ENCODE measurements at places on chromosomes 4 and X.
A peak's percentile ranks its signal among the peaks of the same experiment; 100 is the strongest.

GRCh38 chr4:38920677-38921076, 53.1 kb downstream of the FAM114A1 start:
- DNase-seq, result no peak

DNA sequence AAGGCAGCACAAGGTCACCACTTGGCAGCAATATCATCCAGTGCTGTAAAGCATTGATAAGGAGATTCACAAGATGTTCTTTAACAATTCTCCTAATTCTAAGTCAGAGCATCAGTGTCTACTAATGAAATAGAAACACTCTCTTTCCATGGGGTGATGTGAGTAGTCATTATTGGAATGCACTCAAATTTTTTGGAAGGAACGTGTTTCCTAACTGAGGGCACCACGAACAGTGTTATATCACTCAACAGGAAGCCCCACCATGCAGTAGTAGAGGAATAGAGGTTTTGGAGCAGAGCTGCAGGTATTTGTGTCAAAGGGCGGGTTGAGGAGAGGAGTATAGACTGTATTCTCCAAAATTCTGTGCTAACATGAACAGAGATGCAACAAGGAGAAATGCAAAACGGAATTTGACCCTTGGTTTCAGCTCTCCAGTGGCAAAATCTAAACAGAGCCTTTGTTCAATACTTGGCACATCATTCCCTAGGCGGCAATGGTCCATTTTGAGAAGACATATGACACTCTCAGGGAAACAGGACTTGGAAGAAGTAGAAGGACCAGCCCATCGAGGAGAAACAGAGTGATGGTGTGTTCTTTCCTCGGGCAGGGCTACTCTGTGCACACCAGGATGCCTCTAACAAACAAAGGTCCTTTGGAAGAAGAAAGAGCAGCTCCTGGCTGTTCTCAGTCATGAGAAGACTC, 98.9 kb downstream of the CPEB2 start:
- peak; percentile 14 for DNase-seq

GRCh38 chr4:27082776-27083175, 222.1 kb downstream of the STIM2 start:
- no peak for DNase-seq

DNA sequence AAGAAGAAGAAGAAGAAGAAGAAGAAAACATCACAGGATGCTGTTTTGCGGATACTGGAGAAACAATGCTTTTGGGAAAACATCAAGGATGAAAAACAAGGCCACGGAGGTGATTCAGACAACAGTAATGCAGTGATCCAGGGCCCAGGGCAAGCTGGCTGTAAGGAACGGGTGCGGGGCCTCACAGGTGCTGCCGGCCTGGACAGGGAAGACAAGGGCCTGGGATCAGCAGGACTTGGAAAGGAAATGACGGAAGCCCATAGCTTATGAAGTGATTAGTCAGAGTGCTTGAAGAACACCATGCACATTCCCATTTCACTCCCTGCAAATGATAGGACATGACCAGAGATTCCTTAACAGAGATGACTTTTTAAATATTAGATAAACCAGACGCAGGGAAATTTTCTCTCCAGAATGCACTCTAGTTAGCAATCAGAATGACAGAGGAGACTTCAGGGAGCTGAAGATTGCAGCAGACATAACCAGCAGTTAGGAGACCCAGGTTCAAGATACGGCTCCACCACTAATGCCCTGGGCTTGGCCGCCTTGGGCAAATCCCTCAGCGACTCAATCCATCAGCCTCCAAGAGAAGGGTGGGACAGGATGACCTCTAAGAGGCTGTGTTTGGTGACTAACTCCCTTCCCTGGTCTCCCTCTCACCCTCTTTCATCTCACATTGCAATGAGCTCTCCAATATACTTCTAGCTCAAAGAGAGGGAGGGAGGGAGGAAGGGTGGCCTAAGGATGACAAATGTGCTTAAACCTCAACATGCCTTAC, 54.1 kb downstream of the APBB2 start:
- DNase-seq, result peak; percentile 52

GRCh38 chr4:114879916-114880669, 233.3 kb downstream of the NDST4 start:
- no peak for DNase-seq

DNA sequence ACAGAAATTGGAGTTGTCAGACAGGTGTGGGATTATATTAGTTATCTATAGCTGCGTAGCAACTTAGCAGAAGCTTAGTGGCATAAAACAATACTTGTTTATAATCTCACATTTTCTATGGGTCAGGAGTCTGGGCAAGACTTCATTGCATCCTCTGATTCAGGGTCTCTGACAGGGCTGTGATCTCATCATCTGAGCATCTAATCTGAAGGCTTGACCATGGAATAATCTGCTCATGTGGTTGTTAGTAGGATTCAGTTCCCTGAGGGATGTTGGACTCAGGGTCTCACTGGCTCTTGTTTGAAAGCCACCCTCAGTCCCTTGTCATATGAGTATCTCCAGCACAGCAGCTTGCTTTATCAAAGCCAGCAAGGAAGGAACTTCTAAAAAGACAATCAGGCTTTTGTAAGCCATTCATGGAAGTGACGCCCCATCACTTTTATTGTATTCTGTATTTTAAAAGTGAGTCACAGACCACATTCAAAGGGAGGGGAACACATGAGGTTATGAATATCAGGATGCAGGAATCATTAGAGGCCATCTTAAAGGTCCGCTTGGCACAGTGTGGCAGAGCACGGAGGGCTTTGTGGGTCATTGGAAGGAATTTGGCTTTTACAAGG, 37.2 kb upstream of the FAM9B start:
- DNase-seq, result no peak

DNA sequence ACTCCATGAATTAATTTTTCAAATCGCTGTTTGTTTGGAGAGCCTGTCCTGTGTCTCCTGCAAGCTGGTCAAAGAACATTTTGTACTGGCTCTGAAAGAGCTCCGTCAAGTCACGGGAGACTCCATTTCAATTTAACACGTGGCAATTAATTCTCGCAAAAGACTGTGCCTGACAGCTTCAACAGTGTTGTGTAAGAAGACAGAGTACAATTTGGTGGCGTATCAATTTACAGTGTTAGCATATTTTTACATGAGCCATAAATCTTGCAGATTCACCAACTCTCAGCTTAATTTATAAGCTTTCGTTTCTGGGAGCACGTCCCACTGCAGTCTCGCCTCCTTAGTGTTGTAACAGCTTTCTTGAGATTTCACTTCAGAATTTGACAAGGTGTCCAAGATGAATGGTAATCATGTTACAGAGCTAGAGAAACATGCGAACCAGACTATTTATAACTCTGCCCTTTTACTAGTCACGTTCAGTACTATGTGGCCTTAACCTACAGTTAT, 70.8 kb downstream of the RWDD4 start:
- peak; percentile 64 for DNase-seq

DNA sequence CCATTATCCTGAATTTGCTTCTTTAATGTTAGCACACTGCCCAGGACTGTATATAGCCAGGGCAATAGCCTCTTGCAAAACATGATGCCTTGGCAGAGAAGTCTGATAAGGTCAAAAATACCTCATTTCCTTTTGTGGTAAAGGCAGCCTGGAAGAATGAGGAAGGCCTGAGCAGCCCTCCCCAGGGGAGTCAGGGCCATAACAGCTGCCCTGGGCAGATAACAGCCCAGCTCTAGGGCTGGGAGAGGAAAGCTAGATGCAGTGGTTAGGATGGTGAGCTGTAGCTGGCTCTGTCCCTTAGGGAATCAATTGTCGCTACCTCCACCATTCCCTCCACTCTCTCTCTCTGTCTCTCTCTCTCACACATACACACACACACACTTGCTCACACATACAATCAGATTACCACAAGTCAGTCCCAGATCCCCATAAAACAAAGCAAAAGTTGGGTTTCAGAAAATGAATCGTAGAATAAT, 29.2 kb downstream of the EFHC2 start:
- DNase-seq, result peak; percentile 2

- DNase-seq, result no peak
These were observed 13.5 kb upstream of the PPM1K start for GRCh38 chr4:88297725-88298454.

DNA sequence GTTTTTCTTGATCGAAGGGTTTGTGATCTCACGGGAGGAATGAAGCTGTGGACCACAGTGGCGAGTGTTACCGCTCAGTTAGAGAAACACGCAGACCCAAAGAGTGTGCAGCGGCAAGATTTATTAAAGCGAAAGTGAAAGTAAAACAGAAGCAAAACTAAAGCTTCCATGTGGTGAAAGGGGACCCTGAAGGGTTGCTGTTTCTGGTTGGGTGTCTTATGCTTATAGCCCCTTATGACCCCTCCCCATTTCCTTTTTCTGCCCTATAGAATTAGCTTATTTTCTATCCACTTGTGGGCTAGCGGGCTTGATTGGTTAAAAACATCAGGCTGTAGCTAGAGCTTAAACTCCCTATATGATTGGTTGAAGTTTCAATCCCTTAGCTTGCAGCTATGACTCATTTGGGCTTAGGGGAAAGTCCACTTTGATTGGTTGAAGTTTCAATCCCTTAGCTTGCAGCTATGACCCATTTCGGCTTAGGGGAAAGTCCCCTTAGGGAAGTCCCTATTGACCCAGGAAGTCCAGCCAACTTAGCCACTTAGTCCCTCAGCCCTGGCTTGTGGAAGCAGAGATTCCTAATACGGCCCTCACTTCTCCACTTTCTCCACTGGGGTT, 171.2 kb upstream of the NWD2 start:
- DNase-seq, result no peak

DNA sequence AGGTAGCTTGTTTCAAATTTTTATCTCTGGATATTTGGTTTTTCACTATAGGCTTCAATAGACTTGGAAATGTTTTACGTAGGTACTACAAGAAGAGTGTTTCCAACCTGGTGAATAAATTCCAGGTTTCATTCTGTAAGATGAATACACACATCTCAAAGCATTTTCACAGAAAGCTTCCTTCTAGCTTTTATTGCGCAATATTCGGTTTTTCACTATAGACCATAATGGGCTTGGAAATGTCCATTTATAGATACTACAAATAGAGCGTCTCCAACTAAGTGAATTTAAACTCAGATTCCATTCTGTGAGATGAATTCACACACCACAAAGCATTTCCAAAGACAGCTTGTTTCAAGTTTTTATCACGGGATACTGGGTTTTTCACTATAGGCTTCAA, 857.7 kb upstream of the HS3ST1 start:
- no peak for DNase-seq

GRCh38 chr4:169269916-169270809, 593 bp downstream of the SH3RF1 start:
- DNase-seq, result no peak

DNA sequence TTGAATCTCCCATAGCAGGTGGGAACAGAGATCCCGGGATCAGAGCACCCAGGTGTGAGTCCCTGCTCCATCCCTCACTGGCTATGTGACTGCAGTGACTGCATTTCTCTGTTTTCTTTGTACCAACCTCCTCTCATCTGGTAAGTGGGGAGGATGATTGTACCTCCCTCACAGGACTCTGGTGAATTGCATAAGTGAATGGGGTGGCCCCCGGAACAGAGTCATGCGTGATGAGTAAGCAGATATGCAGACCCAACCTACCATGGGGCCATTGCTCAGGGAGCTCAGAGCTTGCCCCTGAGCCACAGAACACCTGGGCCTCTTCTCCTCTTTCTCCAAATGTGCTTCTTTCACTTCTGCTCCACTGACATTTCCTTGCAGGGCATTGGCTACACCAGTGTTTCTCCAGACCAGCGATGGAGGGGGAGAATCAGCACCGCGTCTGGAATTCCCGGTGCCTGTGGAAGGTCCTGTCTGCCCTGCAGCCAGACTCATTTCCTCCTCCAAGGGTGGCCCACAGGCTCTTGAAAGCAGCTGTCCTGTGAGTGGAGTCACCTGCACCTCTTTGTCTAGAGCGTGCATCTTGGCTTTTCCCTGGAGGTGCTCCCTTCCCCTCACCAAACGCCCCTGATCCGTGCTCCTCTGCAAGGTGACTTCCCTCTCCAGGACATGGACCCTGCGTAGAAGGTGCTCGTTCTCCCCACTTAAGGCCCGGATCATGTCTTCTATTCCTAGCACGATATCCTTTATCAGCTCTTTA, 30.0 kb downstream of the C4orf50 start:
- DNase-seq, result no peak

DNA sequence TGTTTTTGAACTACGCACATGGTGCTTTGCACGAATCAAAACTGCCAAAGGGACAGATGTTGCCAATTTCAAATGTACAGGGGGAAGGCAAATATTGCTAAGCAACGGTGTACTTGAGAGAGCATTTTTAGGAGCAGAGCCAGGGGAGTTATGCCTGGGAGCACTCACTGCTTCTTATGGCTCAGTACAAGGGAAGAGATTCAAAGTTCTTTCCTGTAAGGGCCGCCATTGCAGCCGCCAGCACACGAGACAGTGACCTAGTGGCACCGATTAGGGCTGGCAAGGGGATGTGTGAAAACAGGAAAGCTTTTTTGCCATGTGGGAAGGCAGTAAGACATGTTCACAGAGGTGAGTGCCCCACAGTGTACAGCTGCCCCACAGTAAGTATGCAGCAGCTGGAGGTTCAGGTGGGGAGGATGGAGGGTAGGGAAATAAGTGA, 133.8 kb downstream of the AFF1 start:
- no peak for DNase-seq

DNA sequence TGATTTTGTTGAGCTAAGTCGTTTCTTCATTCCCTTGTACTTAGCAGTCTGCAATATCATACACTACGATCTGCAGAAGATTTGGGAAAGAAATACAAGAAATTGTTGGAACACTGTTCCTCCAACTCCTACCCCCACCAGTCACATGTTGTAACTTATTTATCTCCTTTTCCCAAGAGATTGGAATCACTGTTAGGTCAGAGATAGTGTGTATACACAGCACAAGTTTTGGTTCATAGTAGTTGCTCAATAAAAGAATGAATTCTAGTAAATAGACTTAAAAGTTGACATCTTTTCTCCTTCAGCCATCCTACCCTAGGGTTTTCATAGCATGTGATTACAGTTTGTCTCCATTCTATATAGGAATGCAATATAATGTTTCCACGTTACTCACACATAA, 68.8 kb downstream of the ARFIP1 start:
- no peak for DNase-seq

- DNase-seq, result no peak
These were observed 3.6 kb upstream of the FMR1 start for GRCh38 chrX:147908106-147908505.

GRCh38 chr4:2044542-2045517, 14.3 kb upstream of the NAT8L start:
- DNase-seq, result no peak

DNA sequence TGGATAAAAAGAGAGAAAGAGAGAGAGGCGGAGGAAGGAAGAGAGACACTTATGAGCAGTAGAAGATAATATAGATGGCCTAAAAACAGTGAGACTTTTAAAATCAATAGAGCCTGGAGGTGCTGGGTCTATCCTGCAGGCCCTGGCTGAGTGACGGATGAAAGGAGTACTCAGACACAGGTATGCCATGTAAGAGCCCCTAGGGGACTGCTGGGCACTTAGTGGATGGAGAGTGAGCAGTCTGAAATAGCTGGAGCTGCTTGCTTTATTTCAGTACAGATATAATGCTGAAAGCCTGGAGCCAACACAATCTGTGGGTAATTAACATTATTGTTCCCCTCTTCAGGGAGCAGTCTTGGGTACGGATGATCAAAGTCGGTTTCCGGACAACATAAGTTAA, 578.6 kb downstream of the SPOCK3 start:
- DNase-seq, result no peak
